ENCODE measurements at places on chromosomes 4 and X.
A peak's percentile ranks its signal among the peaks of the same experiment; 100 is the strongest.

GRCh38 chr4:38562751-38563198, 101.2 kb upstream of the KLF3 start:
- no peak overlapping the region for H3K4me3 ChIP-seq
- H3K36me3 ChIP-seq: no peaks in the 10 kb centered on the region
- DNase-seq: peak; percentile 28
- no peak overlapping the region for H3K27ac ChIP-seq
- no peaks in the 10 kb centered on the region for H3K4me1 ChIP-seq
- no peaks in the 10 kb centered on the region for H3K27me3 ChIP-seq

DNA sequence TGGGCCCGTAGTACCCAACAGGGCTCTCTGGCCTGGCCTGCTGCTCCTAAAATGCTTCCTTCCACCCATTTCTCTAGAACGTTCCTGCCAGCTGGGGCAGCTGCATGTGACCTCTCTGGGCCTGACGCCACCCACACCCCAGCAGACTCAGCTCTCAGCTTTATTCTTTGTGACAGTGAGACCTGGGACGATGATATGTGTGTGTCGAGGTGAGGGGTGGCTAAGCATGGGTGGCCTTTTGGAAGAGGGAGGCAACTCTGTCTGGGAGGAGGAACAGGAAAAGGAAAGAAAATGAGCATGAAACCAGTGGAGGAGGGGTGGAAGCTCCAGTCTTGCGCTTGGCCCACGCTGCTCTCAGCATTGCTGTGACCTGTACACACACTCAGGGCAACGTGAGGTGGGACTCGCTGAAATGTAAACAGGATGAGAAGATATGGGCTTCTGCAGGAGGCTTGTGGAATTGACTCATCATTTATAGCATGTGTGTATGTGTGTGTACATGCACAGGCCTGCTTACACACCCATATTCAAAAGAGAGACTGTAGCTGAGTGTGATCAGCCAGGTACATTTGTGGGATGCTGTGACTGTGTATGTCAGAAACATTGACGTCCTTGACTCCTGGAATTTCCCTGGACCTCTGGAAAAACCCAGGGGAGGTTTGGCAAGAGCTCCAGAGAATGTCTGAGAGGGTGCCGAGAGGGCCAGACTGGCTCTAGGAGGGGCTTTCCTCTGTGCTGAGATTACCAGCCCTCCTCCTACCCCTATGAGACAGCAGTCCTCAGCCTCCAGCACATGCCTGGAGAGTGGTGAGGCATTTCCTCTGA, 137.9 kb downstream of the PJA1 start:
- no peak overlapping the region for H3K4me3 ChIP-seq
- peak overlapping the region; percentile 27 for H3K27ac ChIP-seq
- H3K4me1 ChIP-seq: no peaks in the 10 kb centered on the region
- DNase-seq: no peak

DNA sequence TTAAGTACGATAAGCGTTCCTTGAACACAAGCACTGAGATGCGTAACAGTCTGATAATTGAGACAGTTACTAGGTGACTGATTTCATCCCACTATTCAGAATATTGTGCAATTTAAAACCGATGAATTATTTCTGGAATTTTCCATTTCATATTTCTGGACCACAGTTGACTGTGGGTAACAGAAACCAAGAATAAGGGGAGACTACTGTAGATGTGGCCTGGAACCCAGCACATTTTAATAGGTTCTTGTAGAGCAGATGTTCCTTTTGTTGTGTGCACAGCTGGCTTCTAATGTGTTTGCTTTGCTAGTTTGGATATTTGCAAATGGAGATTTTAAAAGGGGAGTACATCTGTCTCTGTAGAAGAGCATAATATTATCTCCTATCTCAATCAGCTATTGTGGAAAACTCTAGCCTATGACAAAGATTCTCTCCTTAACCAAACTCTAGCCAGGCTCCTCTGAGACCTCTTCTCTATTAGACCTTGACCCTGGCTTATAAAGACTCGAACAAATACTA, 16.4 kb downstream of the NAAA start:
- no peaks in the 10 kb centered on the region for H3K36me3 ChIP-seq
- H3K4me1 ChIP-seq: no peaks in the 10 kb centered on the region

DNA sequence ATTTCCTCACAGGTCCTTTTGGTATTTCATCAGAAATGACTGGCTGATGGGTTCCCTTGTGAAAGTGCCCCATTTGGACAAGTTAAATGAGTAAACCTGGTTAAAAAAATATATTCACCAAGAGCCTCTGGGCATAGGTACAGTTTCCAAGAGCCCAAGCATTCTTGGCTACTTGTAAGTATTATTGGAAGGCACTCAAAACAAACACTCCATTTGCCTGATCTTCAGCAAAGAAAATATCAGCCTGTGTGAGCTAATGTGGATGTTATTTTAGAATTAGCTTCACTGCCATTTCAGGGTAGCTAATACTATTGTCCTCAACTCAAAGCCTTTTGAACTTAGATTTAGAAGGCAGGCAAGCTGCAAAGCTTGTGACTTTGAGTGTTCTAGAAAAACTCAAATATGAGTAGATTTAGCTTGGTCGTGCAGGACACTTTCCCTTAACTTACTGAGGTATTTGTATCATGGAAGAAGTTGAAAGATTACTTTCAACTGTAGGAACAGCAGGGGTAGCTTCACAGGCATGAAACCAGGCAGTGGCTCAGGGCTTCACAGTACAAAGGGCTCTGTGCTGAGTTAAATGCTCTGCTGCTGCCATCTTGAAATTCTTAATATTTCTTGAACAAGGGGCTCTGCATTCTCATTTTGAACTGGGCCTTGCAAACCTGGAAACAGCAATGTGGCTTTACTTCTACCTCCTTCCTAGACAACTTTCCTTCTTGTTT, 177.2 kb downstream of the AMELX start:
- no peaks in the 10 kb centered on the region for H3K4me1 ChIP-seq
- H3K36me3 ChIP-seq: no peaks in the 10 kb centered on the region
- no peak overlapping the region for H3K27ac ChIP-seq
- no peak overlapping the region for H3K4me3 ChIP-seq

GRCh38 chr4:184384810-184385557, 89.4 kb downstream of the IRF2 start:
- no peaks in the 10 kb centered on the region for H3K27me3 ChIP-seq
- H3K4me1 ChIP-seq: no peaks in the 10 kb centered on the region
- no peaks in the 10 kb centered on the region for H3K36me3 ChIP-seq
- peak overlapping the region; percentile 64 for H3K27ac ChIP-seq
- DNase-seq: no peak
- no peak overlapping the region for H3K4me3 ChIP-seq

DNA sequence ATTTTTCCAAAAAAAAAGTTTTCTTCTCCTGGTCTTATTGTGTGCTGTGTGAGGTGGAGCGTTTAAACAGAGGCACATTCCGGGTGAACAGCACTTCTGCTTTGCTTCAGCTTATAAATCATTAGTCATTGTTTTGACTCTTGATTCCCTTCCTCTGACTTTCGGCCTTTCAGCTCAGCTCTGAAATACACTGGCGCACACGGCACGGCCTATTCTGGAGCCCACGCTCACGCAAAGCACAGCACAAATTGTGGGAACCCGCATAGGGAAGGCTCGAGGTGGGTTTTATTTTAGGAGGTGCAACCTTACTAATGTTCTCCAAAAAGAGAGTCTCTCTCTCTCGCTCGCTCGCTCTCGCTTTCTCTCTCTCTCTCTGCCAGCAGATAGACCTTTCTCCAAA, 4.0 kb downstream of the POU3F4 start:
- no peak overlapping the region for H3K4me3 ChIP-seq
- H3K36me3 ChIP-seq: no peaks in the 10 kb centered on the region
- no peak for DNase-seq
- H3K27ac ChIP-seq: no peak overlapping the region
- no peaks in the 10 kb centered on the region for H3K27me3 ChIP-seq

GRCh38 chrX:136162827-136163570, 15.7 kb downstream of the FHL1 start:
- H3K27me3 ChIP-seq: no peaks in the 10 kb centered on the region
- H3K36me3 ChIP-seq: no peaks in the 10 kb centered on the region
- DNase-seq: peak; percentile 57
- peak overlapping the region; percentile 73 for H3K27ac ChIP-seq
- no peaks in the 10 kb centered on the region for H3K4me1 ChIP-seq

DNA sequence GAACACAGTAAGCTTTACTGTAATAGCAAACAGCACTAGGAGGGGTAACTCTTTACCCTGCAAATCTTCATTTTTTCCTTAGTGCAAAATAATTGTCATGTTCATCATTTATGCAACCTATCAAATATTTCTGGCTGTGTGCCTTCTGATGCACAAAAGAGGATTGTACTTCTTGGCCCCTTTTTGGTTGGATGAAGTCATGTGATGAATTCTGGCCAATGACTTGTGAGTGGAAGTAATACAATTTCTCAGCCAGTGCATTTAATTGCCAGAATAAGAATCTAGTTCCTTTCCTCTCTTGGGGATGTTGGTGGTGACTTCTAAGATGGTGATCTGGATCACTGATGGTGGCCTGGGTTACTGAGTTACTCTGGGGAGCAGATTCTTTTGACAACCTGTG, 37.0 kb upstream of the GATB start:
- H3K36me3 ChIP-seq: no peaks in the 10 kb centered on the region
- no peak for DNase-seq
- H3K27ac ChIP-seq: no peak overlapping the region
- H3K4me1 ChIP-seq: no peaks in the 10 kb centered on the region
- H3K4me3 ChIP-seq: no peak overlapping the region
- no peaks in the 10 kb centered on the region for H3K27me3 ChIP-seq

- no peak overlapping the region for H3K27ac ChIP-seq
- no peaks in the 10 kb centered on the region for H3K27me3 ChIP-seq
- no peak for DNase-seq
- H3K4me1 ChIP-seq: no peaks in the 10 kb centered on the region
Observed at GRCh38 chr4:56699537-56700105, 18.5 kb upstream of the HOPX start.

- H3K27me3 ChIP-seq: no peaks in the 10 kb centered on the region
- H3K36me3 ChIP-seq: no peaks in the 10 kb centered on the region
- no peak overlapping the region for H3K27ac ChIP-seq
Observed at GRCh38 chr4:14841801-14842768, 160.2 kb upstream of the CPEB2 start.

- no peak overlapping the region for H3K27ac ChIP-seq
- H3K4me3 ChIP-seq: no peak overlapping the region
- no peaks in the 10 kb centered on the region for H3K27me3 ChIP-seq
- H3K36me3 ChIP-seq: no peaks in the 10 kb centered on the region
- no peaks in the 10 kb centered on the region for H3K4me1 ChIP-seq
Observed at GRCh38 chrX:118807151-118808017, 16.2 kb upstream of the ZCCHC12 start.

- no peaks in the 10 kb centered on the region for H3K36me3 ChIP-seq
- H3K4me1 ChIP-seq: no peaks in the 10 kb centered on the region
- no peak overlapping the region for H3K4me3 ChIP-seq
- no peaks in the 10 kb centered on the region for H3K27me3 ChIP-seq
Observed at GRCh38 chr4:68132342-68132741, 2.7 kb upstream of the TMPRSS11F start.

- H3K36me3 ChIP-seq: no peaks in the 10 kb centered on the region
- no peak overlapping the region for H3K27ac ChIP-seq
- no peaks in the 10 kb centered on the region for H3K4me1 ChIP-seq
- no peak overlapping the region for H3K4me3 ChIP-seq
- DNase-seq: no peak
Observed at GRCh38 chrX:130995439-130995838, 62.7 kb upstream of the ARHGAP36 start.

DNA sequence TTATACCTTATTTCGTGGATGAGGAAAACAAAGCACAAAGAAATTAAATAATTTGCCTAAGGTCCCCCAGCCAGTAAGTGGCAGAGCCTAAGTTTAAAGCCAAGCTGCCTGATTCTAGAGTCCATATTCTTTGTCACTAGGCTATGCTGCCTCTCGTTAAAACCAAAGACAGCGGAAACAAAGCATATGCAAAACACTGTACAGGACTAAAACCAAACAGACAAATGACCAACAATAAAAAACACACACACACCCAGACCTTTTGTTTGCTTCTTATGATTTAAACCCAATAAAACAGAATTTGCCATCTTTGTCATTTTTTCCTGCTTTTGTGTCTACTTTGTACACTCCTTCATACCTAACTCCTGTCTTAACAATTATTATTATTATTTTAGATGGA, 10.1 kb upstream of the VSIG1 start:
- H3K27ac ChIP-seq: no peak overlapping the region
- H3K4me3 ChIP-seq: no peak overlapping the region
- no peaks in the 10 kb centered on the region for H3K4me1 ChIP-seq
- no peak for DNase-seq

GRCh38 chrX:152072236-152072635, 66.1 kb downstream of the MAGEA10 start:
- no peak overlapping the region for H3K4me3 ChIP-seq
- H3K27me3 ChIP-seq: no peaks in the 10 kb centered on the region
- H3K27ac ChIP-seq: no peak overlapping the region
- no peak for DNase-seq
- H3K36me3 ChIP-seq: no peaks in the 10 kb centered on the region
- H3K4me1 ChIP-seq: no peaks in the 10 kb centered on the region

DNA sequence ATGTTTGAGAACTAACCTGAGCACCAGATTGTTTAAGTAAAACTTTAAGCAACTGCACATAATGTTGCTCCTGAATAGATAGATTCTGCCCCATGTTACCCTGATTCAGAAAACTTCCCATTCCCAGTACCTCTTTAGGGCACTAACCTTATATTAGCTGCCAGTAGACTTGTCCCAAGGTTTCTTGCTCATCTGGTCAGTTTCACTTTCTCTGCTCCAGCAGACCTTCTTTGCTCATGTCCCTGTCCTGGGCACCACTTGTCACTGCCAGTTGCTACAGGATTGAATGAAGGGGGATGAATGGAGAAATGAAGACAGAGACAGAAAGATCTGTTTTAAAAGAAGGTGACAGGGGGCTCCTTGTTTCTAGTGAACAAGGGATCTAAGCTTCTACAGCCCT, 65.2 kb upstream of the UGT2B10 start:
- H3K36me3 ChIP-seq: no peaks in the 10 kb centered on the region
- no peak for DNase-seq
- H3K4me3 ChIP-seq: no peak overlapping the region
- H3K27ac ChIP-seq: no peak overlapping the region
- no peaks in the 10 kb centered on the region for H3K4me1 ChIP-seq

GRCh38 chr4:65651751-65652150, 18.5 kb downstream of the EPHA5 start:
- no peak overlapping the region for H3K27ac ChIP-seq
- H3K27me3 ChIP-seq: peaks cover 4% of the 10 kb centered on the region
- H3K4me1 ChIP-seq: no peaks in the 10 kb centered on the region
- no peak overlapping the region for H3K4me3 ChIP-seq
- H3K36me3 ChIP-seq: no peaks in the 10 kb centered on the region
- DNase-seq: no peak

DNA sequence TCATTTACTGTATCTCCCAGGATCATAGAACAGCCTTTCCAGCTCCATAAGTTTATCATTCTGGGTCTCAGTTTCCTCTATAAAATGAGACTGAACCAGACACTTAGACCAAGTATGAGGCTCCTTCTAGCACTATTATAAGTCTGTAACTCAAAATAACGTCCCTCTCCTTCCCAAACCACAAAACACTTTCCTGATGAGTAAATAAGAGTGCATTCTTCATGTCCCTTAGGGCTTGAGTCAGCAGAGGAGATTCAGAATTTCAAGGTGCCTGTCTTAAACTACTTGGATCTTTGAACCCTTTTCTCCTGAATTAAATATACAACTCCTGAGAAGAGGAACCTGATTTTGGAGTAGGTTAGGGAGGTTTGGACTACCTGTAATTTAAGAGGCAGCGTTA, 62.6 kb downstream of the GLRA2 start:
- DNase-seq: no peak
- no peak overlapping the region for H3K27ac ChIP-seq
- no peaks in the 10 kb centered on the region for H3K4me1 ChIP-seq
- H3K27me3 ChIP-seq: no peaks in the 10 kb centered on the region
- no peak overlapping the region for H3K4me3 ChIP-seq
